ENCODE measurements at places on chromosomes 6 and 20. TPM values are rescaled to one million over a fixed set of nuclear protein-coding genes. Genes with fewer than 3 reads are reported as not detected.

The ZBTB46 gene
- polyA plus RNA-seq: 1.8 TPM

The LHFPL5 gene
- 1.1 TPM for polyA plus RNA-seq

The HCK gene
- 30.9 TPM for polyA plus RNA-seq

The SIRPD gene
- polyA plus RNA-seq: 1.8 TPM

The LY6G6C gene
- not detected for polyA plus RNA-seq

The LRRC1 gene
- 5.3 TPM for polyA plus RNA-seq

The ANKEF1 gene
- 2.8 TPM for polyA plus RNA-seq

The SLC22A16 gene
- polyA plus RNA-seq: 0.08 TPM

The SOX18 gene
- polyA plus RNA-seq: 53.5 TPM

The PI3 gene
- polyA plus RNA-seq: not detected

The LGSN gene
- not detected for polyA plus RNA-seq

The TREM1 gene
- polyA plus RNA-seq: 4.3 TPM

The MPIG6B gene
- 0.06 TPM for polyA plus RNA-seq

The B3GAT2 gene
- 0.09 TPM for polyA plus RNA-seq

The RCAN2 gene
- polyA plus RNA-seq: 1.9 TPM

The GJA10 gene
- polyA plus RNA-seq: not detected

The PPP1R3G gene
- 0.22 TPM for polyA plus RNA-seq

The RHAG gene
- 0.03 TPM for polyA plus RNA-seq

The DCDC2 gene
- 8.6 TPM for polyA plus RNA-seq

The TPD52L1 gene
- 76.6 TPM for polyA plus RNA-seq

The PCED1A gene
- polyA plus RNA-seq: 21.1 TPM

The SLA2 gene
- polyA plus RNA-seq: 0.14 TPM

The WRNIP1 gene
- 21.1 TPM for polyA plus RNA-seq

The ISM1 gene
- 3.6 TPM for polyA plus RNA-seq

The TAAR1 gene
- polyA plus RNA-seq: not detected

The SRMS gene
- 0.06 TPM for polyA plus RNA-seq

The GSTA1 gene
- polyA plus RNA-seq: 30.0 TPM

The ALDH8A1 gene
- 0.56 TPM for polyA plus RNA-seq

The XKR7 gene
- 0.15 TPM for polyA plus RNA-seq

The LSM14B gene
- polyA plus RNA-seq: 18.2 TPM

The UBD gene
- 0.67 TPM for polyA plus RNA-seq

The RBM24 gene
- 1.2 TPM for polyA plus RNA-seq

The NHSL1 gene
- polyA plus RNA-seq: 1.9 TPM

The C20orf141 gene
- 1.4 TPM for polyA plus RNA-seq

The SEL1L2 gene
- polyA plus RNA-seq: 0.90 TPM

The MOCS1 gene
- polyA plus RNA-seq: 25.4 TPM

Measured in adipose tissue (tissue), 3 donors.